ENCODE measurements at places on chromosomes 1 and 21. TPM values are rescaled to one million over a fixed set of nuclear protein-coding genes. Genes with fewer than 3 reads are reported as not detected.

- DNase-seq = no peak
Observed at GRCh38 chr21:42308161-42308913, 6.9 kb downstream of the TFF3 start.

DNA sequence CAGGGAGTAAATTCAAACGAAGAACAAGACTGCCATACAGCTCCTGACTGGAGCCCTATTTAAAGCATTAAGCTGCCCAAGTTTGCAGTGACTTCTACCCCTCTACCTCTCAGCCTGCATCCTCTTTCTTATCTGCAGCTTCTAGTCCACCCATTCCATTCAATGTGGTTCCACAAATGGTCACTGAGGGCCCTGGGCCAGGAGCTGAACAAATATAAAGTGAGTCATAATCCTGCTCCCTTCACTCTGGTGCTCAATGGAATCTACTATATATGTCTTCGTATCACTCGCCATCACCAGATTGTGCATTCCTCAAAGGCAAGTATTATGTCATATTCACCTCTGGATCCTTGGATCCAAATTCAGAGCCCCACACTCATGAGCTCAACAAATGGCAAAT, 398.7 kb downstream of the BRINP2 start:
- DNase-seq = no peak

- no peak for DNase-seq
Observed at GRCh38 chr1:55741516-55741915, 526.4 kb upstream of the USP24 start.

- DNase-seq = no peak
Observed at GRCh38 chr1:245791410-245792312, 636.9 kb downstream of the KIF26B start.

GRCh38 chr1:32933742-32934322, 30.8 kb downstream of the RNF19B start:
- peak; percentile 77 for DNase-seq

GRCh38 chr1:63902844-63903589, 129.2 kb downstream of the ROR1 start:
- no peak for DNase-seq

- DNase-seq = no peak
Observed at GRCh38 chr1:205368478-205368877, 11.8 kb upstream of the KLHDC8A start.

DNA sequence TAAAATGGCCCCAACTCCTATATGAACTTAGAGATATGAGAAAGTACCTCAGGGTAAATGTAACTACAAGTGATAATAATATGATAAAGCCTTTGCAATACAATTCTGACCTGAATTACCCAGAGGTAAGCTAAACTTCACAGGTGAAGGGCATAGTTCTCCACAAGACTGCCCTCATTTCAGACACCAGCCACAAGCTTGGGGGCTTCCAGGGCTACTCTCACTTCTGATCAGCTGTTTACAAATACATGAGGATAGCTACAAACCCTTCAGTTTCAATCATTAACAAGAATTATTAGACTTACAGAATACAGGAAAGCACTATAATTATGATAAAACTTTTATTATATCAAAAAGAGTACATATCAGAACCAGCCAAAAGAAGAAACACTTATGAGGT, 18.7 kb upstream of the DPH5 start:
- no peak for DNase-seq

DNA sequence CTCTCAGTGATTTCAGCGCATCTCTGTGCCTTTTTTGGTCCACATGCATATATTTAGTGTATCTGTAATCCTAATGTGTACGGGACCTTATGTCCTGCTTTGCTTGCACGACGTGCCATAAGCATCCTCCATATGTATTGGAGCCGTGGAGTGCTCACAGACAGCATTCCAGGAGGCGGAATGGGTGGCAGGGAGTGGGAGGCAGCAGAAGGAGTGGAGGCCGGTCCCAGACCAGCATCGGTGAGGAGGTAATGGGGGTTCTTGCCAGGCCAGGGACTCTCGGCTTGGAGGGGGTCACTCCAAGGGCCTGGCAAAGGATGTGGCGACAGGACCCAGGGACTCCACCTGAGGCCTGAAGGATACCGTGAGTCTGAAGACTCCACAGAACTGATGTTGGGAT, 185.0 kb downstream of the CAMTA1 start:
- no peak for DNase-seq

DNA sequence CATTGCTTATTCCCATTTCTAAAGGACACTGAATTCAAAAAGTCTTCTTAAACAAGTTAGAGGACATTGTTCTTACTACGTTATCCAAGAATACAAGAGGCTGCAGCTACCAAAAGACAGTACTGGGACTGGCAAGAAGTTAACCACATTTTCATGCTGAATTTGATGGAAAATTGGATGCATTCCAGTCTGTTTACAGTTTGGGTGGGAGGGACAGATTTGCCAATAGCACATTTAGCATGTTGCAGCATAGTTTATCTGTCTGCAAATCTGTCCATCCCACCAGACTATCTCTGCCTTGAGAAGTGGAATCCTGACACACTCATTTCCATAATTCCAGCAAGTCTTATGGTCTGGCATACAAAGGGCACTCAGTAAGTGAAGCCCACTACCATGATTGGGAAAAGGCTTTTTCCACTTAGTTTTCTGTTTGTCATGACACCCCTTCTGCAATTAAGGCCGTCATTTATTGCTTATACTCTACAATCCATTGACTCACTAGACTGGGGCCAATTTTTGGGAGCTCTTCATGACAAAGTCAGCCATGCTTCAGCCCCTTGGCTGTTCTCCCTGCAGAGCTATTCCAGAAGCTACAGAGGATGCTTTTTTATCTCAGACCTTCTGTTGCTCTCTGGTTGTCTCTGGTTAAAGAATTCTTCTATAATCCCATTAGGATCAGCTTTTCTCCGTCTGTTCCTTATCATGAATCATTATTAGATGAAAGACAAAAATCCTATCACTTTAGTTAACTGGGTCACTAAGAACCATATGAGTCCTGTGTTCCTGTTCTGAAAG, 355.8 kb upstream of the PTBP2 start:
- DNase-seq = no peak

DNA sequence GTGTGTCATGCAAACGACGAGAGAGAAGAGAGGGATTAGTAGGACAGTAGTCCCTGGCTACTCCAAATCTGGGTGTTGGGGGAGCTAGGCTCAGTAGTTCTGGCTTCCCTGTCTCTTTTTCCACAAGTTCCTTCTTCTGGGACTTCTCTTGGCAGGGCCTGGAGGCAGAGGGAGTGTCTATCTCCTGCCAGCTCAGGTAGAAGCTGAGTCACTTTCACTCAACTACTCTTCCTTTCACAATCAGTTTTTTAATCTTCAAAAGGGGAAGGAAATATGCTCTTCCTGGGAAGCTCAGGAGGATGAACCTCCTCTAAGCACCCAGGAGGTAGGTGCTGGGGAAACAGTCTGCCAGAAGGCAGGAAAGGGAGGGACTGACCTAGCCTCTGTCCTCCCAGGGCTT, 35.2 kb upstream of the MAGOH start:
- DNase-seq = no peak

- no peak for DNase-seq
Observed at GRCh38 chr1:174788981-174789380, 210.8 kb upstream of the CACYBP start.

DNA sequence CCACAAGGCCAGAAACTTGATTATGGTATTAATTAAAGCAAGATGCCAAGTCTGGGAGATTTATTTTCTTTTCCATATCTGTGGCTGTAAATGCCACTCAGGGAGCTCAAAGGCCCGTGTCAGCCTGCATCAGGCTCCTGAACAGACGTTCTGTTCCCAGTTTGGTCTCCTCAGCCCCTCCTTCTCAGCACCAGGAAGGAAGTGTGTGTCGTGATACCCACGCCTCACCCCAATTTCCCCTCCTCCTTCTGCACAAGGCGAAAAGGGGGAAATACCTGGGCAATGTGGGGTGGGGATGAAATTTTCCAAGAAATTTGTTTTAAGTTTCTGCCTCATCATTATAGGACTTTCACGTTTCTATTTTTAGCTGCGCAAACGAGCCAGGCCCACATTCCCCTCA, 112.0 kb downstream of the SYF2 start:
- no peak for DNase-seq

The GJA4 gene
- total RNA-seq = not detected

The CELA2B gene
- not detected for total RNA-seq

The CBR1 gene
- total RNA-seq = 277 TPM

The ANGPTL3 gene
- total RNA-seq = not detected

The ELF3 gene
- 581 TPM for total RNA-seq

The HSF2BP gene
- total RNA-seq = not detected

The GBP4 gene
- not detected for total RNA-seq
